ENCODE measurements at places on chromosomes 6 and 20.

GRCh38 chr6:163490826-163491577 is 76.5 kb downstream of the QKI start:
- no peak for DNase-seq

GRCh38 chr20:53773792-53774401 is 180.3 kb upstream of the ZNF217 start:
- no peak for DNase-seq

- DNase-seq, result no peak
Measured at GRCh38 chr20:37352608-37352980, 6.7 kb downstream of the SRC start.

GRCh38 chr20:58251979-58252591 is 23.6 kb upstream of the ANKRD60 start:
- no peak for DNase-seq

GRCh38 chr20:10924644-10925201 is 250.9 kb upstream of the JAG1 start:
- no peak for DNase-seq

- no peak for DNase-seq
Measured at GRCh38 chr6:14711056-14711703, 534.7 kb upstream of the JARID2 start.
